ENCODE measurements at places on chromosomes 6 and 20. TPM values are rescaled to one million over a fixed set of nuclear protein-coding genes. Genes with fewer than 3 reads are reported as not detected.

Gene ZNF391
- 0.72 TPM for total RNA-seq

- DNase-seq = no peak
These were observed 29.8 kb downstream of the TGM2 start for GRCh38 chr20:38135271-38135650.

DNA sequence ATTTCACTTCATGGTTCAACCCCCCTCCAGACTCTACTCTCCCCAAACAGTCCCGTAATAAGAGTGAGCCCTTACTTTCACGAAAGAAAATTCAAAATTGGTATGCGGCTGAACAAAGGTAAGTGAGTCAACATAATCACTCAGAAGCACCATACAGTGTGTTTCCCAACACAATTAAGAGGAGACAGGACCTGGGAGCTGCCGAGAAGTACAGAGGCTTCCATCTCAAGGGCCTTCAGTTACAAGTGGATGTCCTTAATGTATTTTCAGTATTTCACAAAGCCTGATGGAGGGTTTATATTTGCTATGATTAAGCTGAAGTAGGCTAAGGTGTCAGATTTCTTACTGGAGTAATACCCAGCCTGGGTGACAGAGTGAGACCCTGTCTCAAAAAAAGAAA, 51.1 kb downstream of the MYO6 start:
- no peak for DNase-seq

Gene ADGRB3
- not detected for total RNA-seq

DNA sequence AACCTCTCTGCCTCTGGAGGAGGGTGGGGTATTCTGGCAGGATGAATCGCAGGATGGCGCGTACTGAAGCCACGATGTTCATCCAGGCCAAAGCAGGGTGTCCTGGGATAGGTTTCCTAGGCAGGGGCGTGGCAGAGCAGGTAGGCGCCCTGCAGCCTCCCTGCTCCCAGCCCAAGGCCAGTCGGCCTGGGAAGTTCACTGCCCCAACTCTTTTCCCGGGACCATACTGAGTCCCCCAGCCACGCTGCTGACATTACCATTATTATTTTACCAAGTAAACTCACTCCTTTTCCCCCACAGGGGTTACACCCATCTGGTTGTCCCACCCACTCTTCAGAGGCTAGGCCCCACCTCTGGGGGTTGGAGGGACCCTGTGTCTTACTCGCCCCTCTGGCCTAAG, 21.8 kb downstream of the SDCBP2 start:
- no peak for DNase-seq

GRCh38 chr20:58714923-58715351, 22.3 kb downstream of the NPEPL1 start:
- no peak for DNase-seq

- DNase-seq = no peak
These were observed 73.7 kb downstream of the FARS2 start for GRCh38 chr6:5335020-5335419.

Gene TRMT6
- 9.6 TPM for total RNA-seq

Gene PCK1
- not detected for total RNA-seq

Gene PDE7B
- total RNA-seq = 0.11 TPM

Gene VPS52
- total RNA-seq = 75.9 TPM

GRCh38 chr6:168815229-168815628, 374.2 kb downstream of the SMOC2 start:
- DNase-seq = no peak

Gene GNAS-AS1
- 0.28 TPM for total RNA-seq

GRCh38 chr6:122736163-122736562, 43.4 kb upstream of the FABP7 start:
- DNase-seq = no peak

- no peak for DNase-seq
These were observed 454.5 kb upstream of the JAG1 start for GRCh38 chr20:11128220-11128718.

DNA sequence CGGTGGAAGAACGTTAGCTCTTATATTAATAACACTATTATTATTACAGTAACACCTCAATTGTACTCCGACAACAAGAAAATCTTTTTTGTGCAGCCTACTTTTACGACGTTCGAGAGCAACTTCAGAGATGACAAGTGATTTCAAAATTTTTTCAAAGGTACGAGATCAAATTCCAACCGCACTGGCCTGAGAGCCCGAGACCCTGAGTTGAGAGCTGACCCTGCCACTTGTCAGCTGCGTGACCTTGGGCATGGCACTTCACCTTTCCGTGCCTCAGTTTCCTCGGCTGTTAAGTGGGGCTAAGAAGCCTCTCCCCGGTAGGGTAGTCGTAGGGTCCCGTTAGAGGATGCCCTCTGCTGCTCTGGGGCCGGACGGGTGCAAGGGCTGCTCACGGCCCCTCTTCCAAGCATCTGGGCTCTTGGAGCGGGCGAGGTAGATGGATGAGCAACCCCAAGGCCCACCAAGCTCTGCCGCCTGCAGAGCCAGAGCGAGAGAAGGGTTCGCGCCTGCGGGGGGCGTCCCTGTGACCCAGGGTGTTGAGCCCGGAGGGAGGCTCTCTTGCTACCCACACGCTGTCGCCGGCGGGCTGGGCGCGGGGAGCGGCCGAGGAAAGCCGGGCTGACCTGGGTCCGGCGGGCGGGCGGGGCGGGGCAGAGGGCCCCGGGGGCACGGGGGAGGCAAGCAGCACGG, 510 bp downstream of the NDRG3 start:
- DNase-seq = no peak

Gene TFAP2D
- total RNA-seq = not detected

Gene HNF4A
- not detected for total RNA-seq

Gene DPPA5
- not detected for total RNA-seq

Gene RFX6
- not detected for total RNA-seq

DNA sequence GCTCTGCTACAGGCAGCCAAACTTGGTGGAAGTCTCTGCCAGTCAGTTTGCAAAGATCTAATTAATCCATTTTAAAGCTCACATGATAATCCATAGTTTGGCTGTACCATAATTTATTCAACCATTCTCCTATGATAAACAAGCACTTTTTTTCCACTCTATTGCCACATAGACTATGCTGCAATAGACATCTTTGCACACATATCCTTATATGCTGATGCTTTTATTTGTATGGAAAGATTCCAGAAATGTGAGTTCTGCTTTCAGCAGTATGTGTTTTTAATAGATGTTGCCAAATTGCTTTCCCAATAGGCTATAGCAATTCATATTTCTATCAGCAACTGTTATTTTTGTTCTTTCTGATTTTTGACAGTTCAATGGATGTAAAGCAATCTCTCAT, 628.0 kb downstream of the KIF16B start:
- DNase-seq = no peak

GRCh38 chr6:11425876-11426275, 111.7 kb upstream of the TMEM170B start:
- no peak for DNase-seq

GRCh38 chr6:54286141-54286540, 22.1 kb upstream of the TINAG start:
- no peak for DNase-seq

DNA sequence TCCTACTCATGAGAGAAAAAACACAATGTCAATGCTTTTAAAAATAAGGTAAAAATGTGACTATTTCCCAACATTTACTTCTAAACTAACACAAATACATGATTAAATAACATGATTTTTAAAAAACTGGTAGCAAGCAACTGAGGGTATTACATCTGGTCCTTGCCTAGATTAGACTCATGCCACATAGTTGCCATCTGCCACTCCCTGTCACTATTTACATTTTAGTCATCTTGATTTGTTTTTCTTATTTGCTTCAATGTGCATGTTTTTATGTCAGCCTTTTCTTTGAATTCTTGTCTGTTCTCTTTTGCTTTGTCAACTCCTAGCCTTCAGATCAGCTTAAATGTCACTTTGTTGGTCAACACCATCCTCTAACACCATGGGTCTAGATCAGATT, 207.0 kb upstream of the SIM1 start:
- no peak for DNase-seq

Gene MYB
- total RNA-seq = 3.7 TPM

- no peak for DNase-seq
These were observed 503.6 kb downstream of the MMUT start for GRCh38 chr6:48959251-48960060.

Gene ID4
- not detected for total RNA-seq

Data from CD8-positive, alpha-beta T cell (primary cell).